Foreskin keratinocyte (primary cell): ENCODE measurements at places on chromosomes 4 and X. TPM values are rescaled to one million over a fixed set of nuclear protein-coding genes. Genes with fewer than 3 reads are reported as not detected.

Gene MAGEB2
- total RNA-seq = not detected in 2 replicates

Gene CDS1
- total RNA-seq = 20.0 and 20.8 TPM in 2 replicates

GRCh38 chrX:30039768-30040167 lies 175.6 kb upstream of the MAGEB2 start:
- DNase-seq = no peak

- peak; percentile 46 for DNase-seq
Observed at GRCh38 chr4:35166466-35166865, 1077.8 kb downstream of the ARAP2 start.

Gene EGFL6
- not detected in 2 replicates for total RNA-seq

DNA sequence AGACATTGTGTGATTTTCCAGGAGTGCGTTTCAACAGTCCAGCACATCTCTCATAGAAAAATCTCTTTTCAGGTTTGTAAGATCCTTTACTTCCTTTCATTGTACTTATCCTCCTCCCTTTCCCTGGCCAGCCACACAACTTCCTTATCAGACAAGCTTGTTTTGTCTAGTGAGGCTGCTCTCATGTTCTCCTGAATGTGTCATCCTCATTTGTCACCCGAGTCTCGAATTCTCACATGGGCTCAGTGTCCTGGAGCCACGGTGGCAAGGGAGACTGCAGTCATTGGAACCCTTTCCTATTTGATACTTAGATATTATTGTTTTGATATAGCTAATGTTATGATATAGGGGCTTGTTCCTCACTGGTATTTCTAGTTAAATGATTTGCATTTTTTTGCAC lies 16.9 kb downstream of the SYNPO2 start:
- DNase-seq = no peak

- DNase-seq = no peak
Observed at GRCh38 chrX:95716841-95717240, 967.8 kb upstream of the DIAPH2 start.

DNA sequence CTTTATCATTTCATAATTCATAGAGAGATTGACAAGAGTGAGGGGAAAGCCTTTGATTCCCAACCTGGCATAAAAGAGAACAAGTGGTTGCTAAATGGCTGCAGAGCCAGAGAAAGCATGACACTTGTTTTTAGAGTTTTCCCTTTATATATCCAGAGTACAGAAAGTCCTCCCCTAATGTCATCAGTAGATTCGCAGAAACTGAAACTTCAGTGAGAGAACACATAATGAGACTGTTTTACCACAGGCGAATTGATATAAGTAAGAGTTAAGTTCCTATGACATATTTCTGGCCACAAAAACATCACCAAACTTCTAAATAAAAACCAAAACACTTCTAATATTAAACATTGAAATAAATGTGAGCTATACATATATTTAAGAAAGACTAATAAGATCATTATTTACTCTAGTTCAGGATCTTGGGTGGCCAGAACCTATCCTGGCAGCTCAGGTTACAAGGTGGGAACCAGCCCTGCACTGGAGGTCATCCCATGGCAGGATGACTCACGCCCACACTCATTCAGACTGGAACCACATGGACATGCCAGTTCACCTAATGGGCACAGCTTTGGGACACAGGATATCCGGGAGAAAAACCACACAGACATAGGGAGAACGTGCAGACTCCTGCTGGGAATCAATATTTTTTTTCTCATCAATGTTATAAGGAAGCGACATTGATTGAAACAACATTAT lies 35.5 kb downstream of the NWD2 start:
- no peak for DNase-seq

DNA sequence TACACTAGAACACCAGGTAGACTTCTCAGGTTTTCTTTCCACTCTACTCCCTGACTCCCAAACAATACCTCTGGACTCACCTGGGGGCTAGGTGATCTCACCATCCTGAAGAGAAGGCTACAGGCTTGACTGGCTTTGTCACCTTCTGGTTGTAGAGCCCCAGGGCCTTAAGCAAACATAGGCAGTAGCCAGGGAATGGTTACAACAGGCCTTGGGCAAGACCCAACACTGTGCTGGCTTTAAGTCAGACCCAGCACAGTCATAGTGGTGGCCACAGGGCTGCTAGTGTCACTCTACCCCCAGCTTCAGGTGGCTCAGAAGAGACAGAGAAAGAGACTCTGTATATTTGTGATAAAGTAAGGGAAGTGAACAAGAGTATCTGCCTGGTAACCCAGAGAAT lies 118.1 kb upstream of the EMCN start:
- peak; percentile 66 for DNase-seq

GRCh38 chr4:178142724-178143123 lies 700.5 kb upstream of the AGA start:
- peak; percentile 7 for DNase-seq

Gene HMGN5
- 1.7 and 2.4 TPM in 2 replicates for total RNA-seq

- DNase-seq = peak; percentile 43
Observed at GRCh38 chr4:57342411-57342810, 232.2 kb upstream of the IGFBP7 start.

DNA sequence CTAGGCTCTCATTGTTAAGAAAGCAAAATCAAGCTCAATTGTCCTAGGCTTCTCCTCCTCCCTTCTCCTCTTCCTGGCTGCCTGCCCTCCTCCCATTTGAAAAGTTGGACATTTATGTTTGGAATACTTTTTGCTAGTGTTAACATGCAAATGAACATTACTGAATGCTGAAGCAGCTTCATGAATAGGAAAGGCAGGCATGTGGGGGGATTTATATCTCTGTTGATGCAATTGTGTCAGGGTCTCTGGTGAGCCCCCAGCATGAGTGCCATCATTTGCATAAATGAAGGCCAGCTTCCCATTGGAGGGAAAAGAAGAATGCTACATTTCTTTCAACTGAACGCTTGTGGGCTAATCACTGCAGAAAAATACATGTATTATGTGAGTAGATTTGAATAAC lies 160.1 kb upstream of the NDST3 start:
- no peak for DNase-seq

Gene CHRDL1
- not detected in 2 replicates for total RNA-seq

GRCh38 chrX:18353931-18354368 lies 538 bp downstream of the SCML2 start:
- no peak for DNase-seq

Gene GPRASP1
- total RNA-seq = 0.46 and 0.51 TPM in 2 replicates

Gene SSX2
- total RNA-seq = not detected in 2 replicates

DNA sequence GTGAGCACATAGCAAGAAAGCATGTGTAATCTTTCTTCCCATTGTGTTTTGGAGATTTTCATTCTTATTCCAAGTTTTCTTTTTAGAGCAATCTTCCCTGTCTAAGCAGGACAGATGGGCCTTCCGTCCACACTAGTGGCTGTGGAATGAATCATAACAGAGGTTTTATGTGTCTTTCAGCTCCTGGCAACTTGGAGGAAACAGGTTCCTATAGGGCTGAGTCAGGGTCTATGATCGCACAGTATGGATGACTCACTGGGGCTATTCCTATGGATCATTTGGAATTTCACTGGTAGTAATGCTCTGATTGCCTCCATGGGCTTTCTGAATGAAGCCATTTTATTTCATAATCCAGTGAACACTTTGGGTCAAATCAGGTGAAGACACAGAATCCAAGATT lies 51.8 kb upstream of the CBLL2 start:
- DNase-seq = peak; percentile 77

Gene KLHL13
- total RNA-seq = 5.2 and 6.5 TPM in 2 replicates

GRCh38 chr4:8238036-8238511 lies 31.5 kb upstream of the HTRA3 start:
- DNase-seq = peak; percentile 28

GRCh38 chr4:170047771-170048354 lies 21.7 kb upstream of the MFAP3L start:
- no peak for DNase-seq

- no peak for DNase-seq
Observed at GRCh38 chr4:163895378-163896005, 401.0 kb downstream of the TMA16 start.

DNA sequence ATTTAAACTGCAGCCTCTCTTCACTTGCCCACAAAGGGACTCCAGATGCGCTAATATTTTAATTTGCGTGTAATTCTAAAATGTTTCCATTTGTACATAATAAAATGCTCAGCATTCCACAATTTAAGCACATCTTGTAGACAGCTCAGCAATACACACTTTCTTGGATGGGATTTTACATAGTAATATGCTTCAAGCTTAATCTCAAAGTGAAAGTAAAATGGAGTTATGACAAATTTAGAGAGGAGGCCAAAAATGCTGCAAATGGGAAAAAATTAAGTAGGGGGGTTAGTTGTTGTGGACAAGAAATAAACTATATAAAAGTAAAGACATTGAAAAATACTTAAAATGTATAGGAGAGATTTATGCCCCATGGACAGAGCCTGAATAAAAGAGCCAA lies 149.1 kb downstream of the FBXO8 start:
- no peak for DNase-seq

DNA sequence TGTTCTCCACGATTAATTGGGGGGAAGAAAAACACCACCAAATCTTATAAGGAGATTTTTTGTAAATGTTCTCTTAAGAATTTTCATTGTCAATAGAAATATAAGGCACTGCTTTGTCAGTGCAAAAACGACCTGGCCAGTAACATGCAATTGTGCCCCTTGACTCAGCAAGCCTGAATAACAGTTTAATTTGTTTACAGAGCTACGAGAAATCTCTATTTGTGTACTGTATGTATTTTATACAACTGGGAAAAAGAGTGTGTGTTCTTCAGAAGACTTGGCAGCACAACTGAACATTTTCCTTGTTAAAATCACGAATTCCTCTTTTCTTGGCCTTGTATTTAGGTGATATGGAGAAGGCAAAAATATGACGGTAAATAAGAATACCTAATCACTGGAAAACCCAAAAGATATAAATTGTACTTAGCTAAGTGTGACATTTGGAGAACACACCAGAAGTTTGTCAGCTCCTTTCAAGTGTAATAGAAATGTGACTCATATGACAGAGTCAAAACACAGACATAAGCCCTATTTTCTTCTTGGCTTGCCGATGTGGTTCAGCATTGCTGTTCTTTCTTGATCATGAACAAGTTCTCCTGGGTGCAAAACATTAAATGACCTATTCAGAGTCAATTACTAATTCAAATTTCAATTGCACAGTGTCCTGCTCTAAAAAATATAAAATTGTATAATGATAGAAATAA lies 945.0 kb upstream of the INTU start:
- no peak for DNase-seq

- DNase-seq = peak; percentile 71
Observed at GRCh38 chrX:54808605-54809483, 1.3 kb downstream of the MAGED2 start.

Gene ATP6AP2
- 64.2 and 72.0 TPM in 2 replicates for total RNA-seq

DNA sequence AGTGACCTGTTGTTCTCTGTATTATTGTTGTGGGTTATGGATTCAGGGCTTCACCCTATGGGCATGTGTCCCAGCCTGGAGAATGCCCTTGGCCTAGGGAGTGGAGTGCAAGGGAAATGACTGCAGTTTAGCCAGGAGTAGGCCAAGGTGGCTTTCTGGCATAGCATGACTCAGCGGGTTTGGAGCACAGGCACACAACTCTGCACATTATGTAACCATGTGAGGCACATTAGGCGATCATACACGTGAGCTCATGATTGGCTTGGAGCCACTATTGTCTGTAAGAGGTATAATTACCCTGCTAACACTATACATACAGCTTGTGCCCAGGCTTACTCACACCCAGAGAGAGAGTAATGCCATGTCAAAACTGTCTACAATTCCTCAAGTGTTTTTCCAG lies 35.1 kb upstream of the TACR3 start:
- DNase-seq = peak; percentile 70

- DNase-seq = no peak
Observed at GRCh38 chr4:185357211-185357610, 38.5 kb downstream of the LRP2BP start.

DNA sequence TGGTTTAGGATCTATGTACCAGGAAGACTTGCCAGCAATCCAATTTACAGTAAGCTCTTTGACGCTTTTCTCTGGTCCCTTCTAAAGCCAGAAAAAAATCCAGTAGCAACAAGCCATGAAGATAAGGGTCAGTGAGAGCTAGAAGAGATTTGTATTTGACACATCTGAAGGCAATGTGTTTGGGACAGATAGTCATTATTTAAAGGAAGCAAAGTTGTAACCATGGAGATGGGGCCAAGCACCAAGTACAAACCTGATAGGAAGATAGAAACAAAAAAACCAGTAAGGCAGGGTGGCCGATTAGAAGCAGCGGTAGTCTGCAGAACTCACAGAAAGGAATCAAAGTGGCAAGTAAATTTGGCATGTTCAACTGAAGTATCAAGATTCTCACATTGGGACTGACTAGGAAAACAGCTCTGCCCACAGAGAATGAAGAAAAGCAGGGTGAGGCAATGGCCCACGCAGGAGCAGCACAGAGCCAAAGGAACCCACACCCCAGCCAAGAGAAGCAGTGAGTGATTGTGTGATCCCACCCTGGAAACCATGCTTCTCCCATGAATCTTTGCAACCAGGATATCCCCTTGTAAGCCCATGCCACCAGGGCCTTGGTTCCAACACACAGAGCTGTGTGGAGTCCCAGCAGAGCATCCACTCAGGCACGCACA lies 12.9 kb upstream of the C4orf54 start:
- no peak for DNase-seq

DNA sequence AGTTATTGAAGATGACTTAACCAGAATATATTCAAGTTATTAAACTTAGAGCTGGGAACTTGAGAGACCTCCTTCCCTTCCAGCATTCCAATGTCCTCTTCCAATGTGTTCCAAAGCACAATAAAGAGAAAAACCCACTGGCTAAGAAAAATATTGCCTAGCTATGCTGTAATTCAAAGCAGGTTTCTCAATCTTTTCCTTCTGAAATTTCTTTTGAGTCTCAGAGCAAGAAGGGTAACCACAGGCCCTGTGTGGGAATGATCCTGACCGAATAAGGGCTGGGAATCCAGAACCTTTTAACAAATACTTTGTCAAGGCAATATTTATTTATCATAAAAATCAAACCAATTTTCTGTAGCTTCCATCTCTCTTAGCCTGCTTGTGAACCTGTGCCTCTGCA lies 150.7 kb upstream of the SFRP2 start:
- DNase-seq = no peak

DNA sequence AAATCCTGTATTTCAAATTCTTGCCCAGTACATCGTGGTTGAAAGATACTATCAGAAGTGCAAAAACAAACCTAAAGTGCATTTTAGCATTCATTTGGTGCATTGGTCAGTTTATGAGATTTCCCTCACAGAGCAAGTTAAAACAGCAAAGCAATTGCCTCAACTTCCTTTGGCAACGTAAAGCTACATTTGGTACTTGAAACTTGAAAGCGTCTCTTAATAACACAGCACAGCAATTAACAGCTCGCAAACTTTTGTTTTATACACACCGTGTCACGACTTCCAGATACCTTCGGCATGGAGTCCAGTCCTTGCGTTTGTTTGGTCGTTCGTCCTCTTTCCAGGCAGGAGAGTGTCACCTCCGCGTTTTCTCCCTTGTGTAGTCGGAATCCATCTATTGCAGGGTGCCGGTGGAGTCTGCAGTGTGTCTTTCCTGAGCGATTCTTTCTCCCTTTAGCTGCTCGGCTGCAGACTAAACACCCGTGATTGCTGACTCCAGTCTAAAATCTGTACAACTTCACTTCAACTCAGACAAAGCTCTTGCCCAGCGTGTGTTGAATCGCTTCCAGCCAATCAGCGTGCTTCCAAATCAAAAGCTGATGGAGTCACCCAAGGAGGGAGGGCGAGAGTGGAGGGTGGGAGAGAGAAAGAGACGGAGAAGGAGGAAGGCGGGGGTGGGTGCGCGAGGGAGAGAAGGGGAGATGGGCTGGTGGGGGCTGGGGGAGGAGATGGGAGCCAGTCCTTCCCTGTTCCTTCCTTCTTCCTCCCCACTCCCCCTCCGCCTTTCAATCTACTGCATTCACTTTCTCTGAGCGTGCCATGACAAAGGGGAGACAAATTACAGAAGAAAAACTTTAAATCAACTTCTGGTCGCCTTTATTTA lies at the start of gene PCDH18:
PCDH18 (minus strand) TSS at position 509 of the 883 bp plus-strand sequence; CDS start at position 103, 406 bp downstream.
- DNase-seq = no peak

- DNase-seq = no peak
Observed at GRCh38 chr4:63921561-63921960, 487.7 kb downstream of the TECRL start.

Gene TSPAN7
- 0.24 and 0.28 TPM in 2 replicates for total RNA-seq

Gene CT55
- not detected in 2 replicates for total RNA-seq
